ENCODE measurements at places on chromosomes 4 and X.

- H3K27ac ChIP-seq: no peak overlapping the region
- peaks cover 55% of the 10 kb centered on the region for H3K4me1 ChIP-seq
- H3K4me3 ChIP-seq: no peak overlapping the region
- no peaks in the 10 kb centered on the region for H3K36me3 ChIP-seq
These were observed 4.8 kb upstream of the PRSS12 start for GRCh38 chr4:118357601-118358000.

- peaks cover 27% of the 10 kb centered on the region for H3K4me1 ChIP-seq
- H3K4me3 ChIP-seq: peak overlapping the region; percentile 81
- peaks cover 39% of the 10 kb centered on the region for H3K27me3 ChIP-seq
- DNase-seq: no peak
- H3K27ac ChIP-seq: no peak overlapping the region
These were observed 603 bp downstream of the NDNF start for GRCh38 chr4:121071640-121072223.

DNA sequence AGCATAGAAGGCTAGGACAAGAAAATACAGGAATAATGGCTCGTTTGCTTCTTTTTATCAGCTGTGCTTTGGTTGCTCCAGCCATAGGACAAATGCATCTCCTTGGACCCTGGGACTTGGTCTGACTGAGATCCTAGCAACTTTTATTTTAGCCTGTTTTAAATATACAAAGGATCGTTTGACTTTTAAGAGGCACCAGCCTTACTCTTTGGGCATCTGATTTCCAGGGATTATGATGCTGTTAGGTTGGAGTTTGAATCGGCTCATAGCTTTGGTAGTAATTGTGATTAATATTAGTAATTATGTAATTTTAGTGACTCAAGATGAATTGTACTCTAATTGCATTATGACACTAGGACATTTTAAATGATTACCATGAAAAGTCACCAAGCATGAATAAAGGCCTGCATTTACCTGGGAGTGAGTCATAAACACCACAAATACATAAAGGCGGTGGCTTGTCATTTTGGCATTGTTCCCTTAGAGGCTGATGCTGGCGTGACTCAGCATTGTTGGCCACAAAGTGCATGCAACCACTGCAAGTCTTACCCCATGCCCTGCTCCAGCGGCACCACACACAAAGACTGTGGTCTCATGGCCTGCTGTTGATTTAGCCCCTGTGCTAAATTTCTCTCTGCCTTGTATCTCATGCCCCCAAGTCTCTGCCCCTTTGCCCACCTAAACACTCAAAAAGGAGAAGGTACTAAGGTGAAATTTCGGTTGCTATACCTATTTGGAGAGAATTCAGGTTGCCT is 12.4 kb downstream of the GPAT3 start:
- peak overlapping the region; percentile 74 for H3K4me3 ChIP-seq
- peaks cover 1% of the 10 kb centered on the region for H3K27me3 ChIP-seq
- H3K4me1 ChIP-seq: peaks cover 38% of the 10 kb centered on the region
- peak; percentile 94 for DNase-seq

- H3K36me3 ChIP-seq: no peaks in the 10 kb centered on the region
- H3K4me3 ChIP-seq: no peak overlapping the region
- peak; percentile 70 for DNase-seq
- peak overlapping the region; percentile 59 for H3K27ac ChIP-seq
These were observed 82.9 kb downstream of the STOX2 start for GRCh38 chr4:183987987-183988392.

GRCh38 chr4:6002926-6003325 is 15.3 kb downstream of the C4orf50 start:
- H3K27me3 ChIP-seq: no peaks in the 10 kb centered on the region
- H3K27ac ChIP-seq: no peak overlapping the region
- no peak for DNase-seq
- H3K36me3 ChIP-seq: no peaks in the 10 kb centered on the region
- no peak overlapping the region for H3K4me3 ChIP-seq

- DNase-seq: no peak
- peaks cover 22% of the 10 kb centered on the region for H3K4me1 ChIP-seq
- H3K27ac ChIP-seq: no peak overlapping the region
- H3K27me3 ChIP-seq: no peaks in the 10 kb centered on the region
- no peak overlapping the region for H3K4me3 ChIP-seq
These were observed 2403.2 kb downstream of the ARAP2 start for GRCh38 chr4:33841120-33841519.

GRCh38 chr4:185587427-185588161 is 52.3 kb upstream of the PDLIM3 start:
- peaks cover 20% of the 10 kb centered on the region for H3K4me1 ChIP-seq
- H3K27ac ChIP-seq: no peak overlapping the region
- no peaks in the 10 kb centered on the region for H3K36me3 ChIP-seq
- H3K4me3 ChIP-seq: no peak overlapping the region
- H3K27me3 ChIP-seq: peaks cover 23% of the 10 kb centered on the region

DNA sequence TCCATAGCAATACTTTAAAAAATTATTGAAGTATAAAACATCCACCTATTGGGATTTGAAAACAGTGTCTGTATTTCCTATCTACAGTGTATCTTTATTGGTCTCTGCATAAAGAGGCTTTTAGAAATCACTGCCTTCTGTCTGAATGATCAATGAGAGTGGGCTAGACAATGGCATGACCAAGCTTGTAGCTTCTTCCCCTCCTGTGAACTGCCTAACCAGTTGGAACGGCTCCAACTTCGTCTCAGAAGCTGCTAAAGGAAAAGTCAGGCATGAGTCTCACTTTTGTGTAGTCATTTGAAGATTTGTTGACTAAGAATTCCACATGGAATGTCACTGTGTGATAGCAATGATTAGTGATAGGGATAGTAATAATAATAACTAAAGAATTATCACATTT is 64.2 kb downstream of the INTS12 start:
- no peaks in the 10 kb centered on the region for H3K27me3 ChIP-seq
- H3K4me1 ChIP-seq: no peaks in the 10 kb centered on the region
- H3K4me3 ChIP-seq: no peak overlapping the region
- H3K36me3 ChIP-seq: no peaks in the 10 kb centered on the region
- no peak for DNase-seq
- H3K27ac ChIP-seq: no peak overlapping the region

DNA sequence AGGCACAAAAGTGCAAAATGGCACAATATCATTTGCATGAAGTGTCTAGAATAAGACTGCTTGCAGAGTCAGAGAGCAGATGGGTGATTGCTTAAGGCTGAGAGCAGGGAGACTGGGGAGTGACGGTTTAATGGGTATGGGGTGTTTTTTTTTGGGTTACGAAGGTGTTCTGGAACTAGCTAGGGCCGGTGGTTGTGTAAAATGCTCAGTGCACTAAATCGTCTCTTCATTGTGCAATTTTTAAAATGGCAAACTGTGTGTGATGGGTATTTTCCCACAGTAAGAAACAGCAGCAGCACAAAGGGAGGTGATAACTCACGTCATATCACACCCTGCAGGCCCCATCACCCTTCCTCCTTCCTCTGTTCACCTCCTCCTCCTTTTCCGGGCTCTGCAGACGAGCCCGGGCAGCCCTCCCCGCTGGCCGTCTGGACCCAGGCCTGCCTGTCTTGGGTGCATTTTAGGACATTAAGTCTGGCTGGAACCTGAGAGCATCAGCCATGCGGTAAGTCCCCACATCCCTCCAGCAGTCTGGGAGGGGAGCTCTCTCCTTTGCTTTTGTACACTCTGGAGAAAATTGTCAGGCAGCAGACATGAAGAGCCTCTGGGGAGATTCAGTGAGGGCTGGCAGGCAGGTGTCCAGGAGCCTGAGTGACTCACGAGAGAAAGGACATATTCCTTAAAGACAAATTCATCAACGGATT is 42.7 kb downstream of the ASMT start:
- no peaks in the 10 kb centered on the region for H3K36me3 ChIP-seq
- H3K27me3 ChIP-seq: peaks cover 7% of the 10 kb centered on the region
- H3K4me1 ChIP-seq: peaks cover 13% of the 10 kb centered on the region
- no peak overlapping the region for H3K27ac ChIP-seq
- H3K4me3 ChIP-seq: peak overlapping the region; percentile 65

DNA sequence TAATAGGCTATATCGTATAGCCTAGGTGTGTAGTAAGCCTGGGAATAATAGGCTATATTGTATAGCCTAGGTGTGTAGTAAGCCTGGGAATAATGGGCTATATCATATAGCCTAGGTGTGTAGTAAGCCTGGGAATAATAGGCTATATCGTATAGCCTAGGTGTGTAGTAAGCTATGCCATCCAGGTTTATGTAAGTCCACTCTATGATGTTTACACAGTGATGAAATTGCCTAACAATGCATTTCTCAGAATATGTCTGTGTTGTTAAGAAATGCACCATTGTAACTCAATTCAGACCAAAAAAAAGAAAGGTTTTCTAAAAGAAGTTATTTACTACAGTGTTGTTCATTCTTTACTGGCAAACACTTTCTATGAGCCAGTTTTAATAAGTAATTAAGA is 1387.2 kb downstream of the STIM2 start:
- peaks cover 19% of the 10 kb centered on the region for H3K4me1 ChIP-seq
- no peak overlapping the region for H3K4me3 ChIP-seq
- H3K27me3 ChIP-seq: no peaks in the 10 kb centered on the region
- no peak for DNase-seq

- H3K4me3 ChIP-seq: no peak overlapping the region
- peak; percentile 2 for DNase-seq
- no peaks in the 10 kb centered on the region for H3K36me3 ChIP-seq
- H3K4me1 ChIP-seq: peaks cover 10% of the 10 kb centered on the region
- H3K27ac ChIP-seq: peak overlapping the region; percentile 32
These were observed 227.6 kb upstream of the HDX start for GRCh38 chrX:84729809-84730208.

- no peak overlapping the region for H3K27ac ChIP-seq
- H3K27me3 ChIP-seq: no peaks in the 10 kb centered on the region
- no peak overlapping the region for H3K4me3 ChIP-seq
- peaks cover 7% of the 10 kb centered on the region for H3K36me3 ChIP-seq
- no peak for DNase-seq
- H3K4me1 ChIP-seq: no peaks in the 10 kb centered on the region
These were observed 10.9 kb downstream of the SMARCA1 start for GRCh38 chrX:129512409-129512808.
